Adipose tissue (tissue), 3 donors: ENCODE measurements at places on chromosomes 16 and 17. TPM values are rescaled to one million over a fixed set of nuclear protein-coding genes. Genes with fewer than 3 reads are reported as not detected.

CPNE7 gene
- polyA plus RNA-seq, result not detected

CHST4 gene
- 0.43 TPM for polyA plus RNA-seq

WWOX gene
- polyA plus RNA-seq, result 10.6 TPM

TMIGD1 gene
- not detected for polyA plus RNA-seq

SDK2 gene
- 0.08 TPM for polyA plus RNA-seq

SPATA22 gene
- 0.03 TPM for polyA plus RNA-seq

SLC12A3 gene
- polyA plus RNA-seq, result 0.02 TPM

ITGA2B gene
- 0.90 TPM for polyA plus RNA-seq

ZNF594 gene
- polyA plus RNA-seq, result 1.2 TPM

CA4 gene
- polyA plus RNA-seq, result 12.3 TPM

UBE2G1 gene
- polyA plus RNA-seq, result 12.9 TPM

ACE gene
- polyA plus RNA-seq, result 2.2 TPM

PLA2G10 gene
- polyA plus RNA-seq, result 1.0 TPM

CLCN7 gene
- polyA plus RNA-seq, result 51.7 TPM

GPR139 gene
- not detected for polyA plus RNA-seq

LITAFD gene
- polyA plus RNA-seq, result not detected

NETO2 gene
- polyA plus RNA-seq, result 3.0 TPM

CD300C gene
- 0.37 TPM for polyA plus RNA-seq

SLC35B1 gene
- polyA plus RNA-seq, result 38.5 TPM

ABCC11 gene
- polyA plus RNA-seq, result 0.15 TPM

NPIPA8 gene
- polyA plus RNA-seq, result 0.12 TPM

ETV4 gene
- 0.16 TPM for polyA plus RNA-seq

USP43 gene
- 3.3 TPM for polyA plus RNA-seq

TBC1D3H gene
- polyA plus RNA-seq, result not detected

TAT gene
- 0.01 TPM for polyA plus RNA-seq

UTS2R gene
- 0.32 TPM for polyA plus RNA-seq
